ENCODE measurements at places on chromosomes 5 and 9. TPM values are rescaled to one million over a fixed set of nuclear protein-coding genes. Genes with fewer than 3 reads are reported as not detected.

DNA sequence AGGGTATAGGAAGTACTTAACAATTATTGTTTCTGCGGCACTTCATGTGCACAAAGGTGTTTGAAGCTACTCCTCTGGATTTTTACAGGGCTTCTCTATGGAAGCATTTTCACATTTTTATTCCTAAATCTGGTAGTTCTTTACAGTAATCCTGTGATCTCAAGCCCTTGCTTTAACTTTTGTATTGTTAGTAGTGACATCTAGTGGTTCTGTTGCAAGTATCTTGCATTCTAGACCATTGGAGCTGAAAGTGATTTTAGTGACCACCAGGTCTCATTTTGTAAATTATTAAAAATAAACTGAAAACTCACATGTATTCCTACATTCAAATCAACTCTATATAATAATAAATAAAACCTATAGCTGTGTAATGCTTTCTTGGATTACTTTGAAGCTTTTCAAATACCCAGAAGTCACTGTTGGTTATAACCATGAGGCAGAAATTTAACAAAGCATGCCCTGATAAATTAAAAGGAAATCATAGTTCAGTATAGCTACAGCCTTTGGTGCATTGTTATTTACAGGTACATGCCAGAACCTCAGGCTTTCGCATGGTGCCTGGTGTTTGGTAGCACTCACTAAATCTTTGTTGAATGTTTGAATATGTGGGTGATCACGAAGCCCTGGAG, 18.9 kb downstream of the RPS23 start:
- no peak for DNase-seq

GRCh38 chr5:32600054-32600622, 14.8 kb downstream of the SUB1 start:
- DNase-seq, result no peak

GRCh38 chr9:128555180-128555721, 2.9 kb downstream of the SPTAN1 start:
- no peak for DNase-seq

GRCh38 chr5:81533629-81534405, 139.9 kb upstream of the ACOT12 start:
- no peak for DNase-seq

DNA sequence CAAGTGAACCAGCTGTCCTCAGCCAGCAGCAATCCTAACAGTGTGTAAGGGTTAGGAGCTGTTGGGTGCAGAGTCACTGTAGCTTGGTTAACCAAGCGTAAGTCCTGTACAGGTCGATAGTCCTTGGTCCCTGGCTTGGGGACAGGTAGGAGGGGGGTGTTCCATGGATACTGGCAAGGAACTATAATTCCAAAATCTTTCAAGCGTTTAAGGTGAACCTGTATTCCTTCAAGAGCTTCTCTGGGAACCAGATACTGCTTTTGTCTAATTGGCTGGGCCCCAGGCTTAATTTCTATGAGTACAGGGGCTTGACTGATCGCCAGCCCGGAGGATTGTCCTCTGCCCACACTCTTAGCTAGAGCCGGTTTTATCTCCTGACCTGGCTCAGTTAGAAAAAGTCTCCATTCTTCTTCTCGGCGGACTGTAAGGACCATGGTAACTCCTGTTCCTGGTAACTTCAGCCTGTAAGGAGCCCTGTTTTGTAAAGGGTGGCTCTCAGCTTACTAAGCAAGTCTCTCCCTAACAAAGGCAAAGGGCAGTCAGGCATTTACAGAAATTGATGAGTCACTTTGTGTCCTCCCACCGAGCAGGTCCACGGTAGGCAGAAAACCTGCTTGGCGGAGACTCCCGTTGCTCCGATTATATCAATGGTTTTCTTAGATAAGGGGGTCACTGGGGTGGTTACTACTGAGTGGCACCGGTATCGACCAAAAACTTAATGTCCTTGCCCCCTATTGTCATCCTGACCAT, 6.0 kb upstream of the ZNF354C start:
- no peak for DNase-seq

DNA sequence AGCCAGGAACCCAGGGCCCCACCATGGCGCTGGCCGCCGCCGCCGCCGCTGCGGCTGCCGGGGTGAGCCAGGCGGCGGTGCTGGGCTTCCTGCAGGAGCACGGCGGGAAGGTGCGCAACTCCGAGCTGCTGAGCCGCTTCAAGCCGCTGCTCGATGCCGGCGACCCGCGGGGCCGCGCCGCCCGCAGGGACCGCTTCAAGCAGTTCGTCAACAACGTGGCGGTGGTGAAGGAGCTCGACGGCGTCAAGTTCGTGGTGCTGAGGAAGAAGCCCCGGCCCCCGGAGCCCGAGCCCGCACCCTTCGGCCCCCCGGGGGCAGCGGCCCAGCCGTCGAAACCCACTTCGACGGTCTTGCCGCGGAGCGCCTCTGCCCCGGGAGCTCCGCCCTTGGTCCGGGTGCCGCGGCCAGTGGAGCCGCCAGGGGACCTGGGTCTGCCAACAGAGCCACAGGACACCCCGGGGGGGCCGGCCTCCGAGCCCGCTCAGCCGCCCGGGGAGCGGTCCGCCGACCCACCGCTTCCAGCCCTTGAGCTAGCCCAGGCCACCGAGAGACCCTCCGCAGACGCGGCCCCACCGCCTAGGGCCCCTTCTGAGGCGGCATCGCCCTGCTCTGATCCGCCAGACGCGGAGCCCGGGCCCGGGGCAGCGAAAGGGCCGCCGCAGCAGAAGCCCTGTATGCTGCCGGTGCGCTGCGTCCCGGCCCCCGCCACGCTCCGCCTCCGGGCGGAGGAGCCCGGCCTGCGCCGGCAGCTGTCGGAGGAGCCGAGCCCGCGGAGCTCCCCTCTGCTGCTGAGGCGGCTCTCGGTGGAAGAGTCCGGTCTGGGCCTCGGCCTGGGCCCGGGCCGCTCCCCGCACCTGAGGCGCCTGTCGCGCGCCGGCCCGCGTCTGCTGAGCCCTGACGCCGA, 749 bp downstream of the SOWAHA start:
- no peak for DNase-seq

DNA sequence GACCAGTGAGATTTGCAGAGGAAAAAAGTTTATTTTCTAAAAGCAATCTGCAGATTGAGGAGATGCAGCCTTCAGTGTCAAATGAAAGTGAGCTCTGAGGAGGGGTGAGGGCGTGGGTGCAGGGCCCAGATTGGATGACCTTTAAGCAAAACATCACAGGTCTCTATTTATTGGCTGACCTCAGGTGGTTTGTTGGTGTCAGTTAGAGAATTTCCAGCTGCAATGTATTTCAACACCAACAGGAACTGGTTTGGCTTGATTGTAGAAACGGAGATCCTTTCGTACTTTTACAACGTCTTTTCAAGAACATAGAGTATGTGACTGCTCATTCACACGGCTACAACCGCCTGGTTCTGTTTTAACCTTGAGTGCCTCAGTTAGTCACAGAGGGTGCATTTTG, 1069.1 kb downstream of the EFNA5 start:
- DNase-seq, result no peak

GRCh38 chr9:27491154-27491553, 32.9 kb upstream of the IFNK start:
- no peak for DNase-seq

GRCh38 chr5:34576891-34577666, 79.0 kb upstream of the RAI14 start:
- DNase-seq, result no peak

DNA sequence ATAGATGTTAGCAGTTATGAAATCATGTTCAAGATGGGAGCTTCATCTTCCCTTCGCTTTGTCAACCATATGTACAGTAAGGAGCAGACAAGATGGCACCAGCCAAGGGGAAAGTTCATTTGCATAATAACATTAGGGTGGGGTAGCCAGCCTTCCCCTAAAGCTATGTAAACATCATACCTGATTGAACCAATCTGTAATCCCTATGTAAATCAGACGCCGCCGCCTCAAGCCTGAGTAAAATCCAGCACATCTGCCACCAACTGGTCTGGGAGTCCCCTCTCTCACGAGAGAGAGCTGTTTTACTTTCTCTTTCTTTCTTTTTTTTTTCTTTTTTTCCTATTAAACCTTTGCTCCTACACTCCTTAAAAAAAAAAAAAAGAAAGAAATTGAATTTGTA, 30.8 kb upstream of the REEP2 start:
- no peak for DNase-seq

C9 gene
- total RNA-seq, result not detected

OGN gene
- 16.5 TPM for total RNA-seq

PKD2L2 gene
- not detected for total RNA-seq
